Immature natural killer cell (primary cell): ENCODE measurements at places on chromosomes 3 and 15.

- H3K27ac ChIP-seq = no peak overlapping the region
- no peak overlapping the region for H3K4me3 ChIP-seq
- H3K27me3 ChIP-seq = peaks cover 4% of the 10 kb centered on the region
- H3K4me1 ChIP-seq = no peaks in the 10 kb centered on the region
Observed at GRCh38 chr3:64473466-64473865, 214.3 kb downstream of the ADAMTS9 start.

DNA sequence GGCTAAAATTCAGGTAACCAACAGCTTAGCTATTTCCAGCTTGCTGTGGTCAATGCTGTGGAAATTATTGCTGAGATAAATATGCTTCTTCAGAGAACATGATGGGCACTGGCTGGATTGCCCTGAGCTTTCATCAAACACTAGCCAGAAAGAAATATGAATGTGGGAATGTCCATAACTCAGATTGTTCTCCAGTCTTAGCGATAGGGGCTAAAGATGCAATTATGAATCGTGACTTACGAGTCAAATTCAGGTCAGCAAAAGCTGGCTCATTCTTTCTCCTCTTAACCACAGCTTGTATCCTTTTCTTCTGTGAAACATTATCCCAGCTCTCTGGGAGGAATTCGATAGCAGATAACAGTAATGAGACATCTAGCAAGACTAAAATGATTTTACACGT is 307.6 kb downstream of the RYR3 start:
- H3K27ac ChIP-seq = no peak overlapping the region
- no peaks in the 10 kb centered on the region for H3K36me3 ChIP-seq
- H3K27me3 ChIP-seq = peaks cover 5% of the 10 kb centered on the region
- no peaks in the 10 kb centered on the region for H3K4me1 ChIP-seq
- no peak overlapping the region for H3K4me3 ChIP-seq
- DNase-seq = no peak

DNA sequence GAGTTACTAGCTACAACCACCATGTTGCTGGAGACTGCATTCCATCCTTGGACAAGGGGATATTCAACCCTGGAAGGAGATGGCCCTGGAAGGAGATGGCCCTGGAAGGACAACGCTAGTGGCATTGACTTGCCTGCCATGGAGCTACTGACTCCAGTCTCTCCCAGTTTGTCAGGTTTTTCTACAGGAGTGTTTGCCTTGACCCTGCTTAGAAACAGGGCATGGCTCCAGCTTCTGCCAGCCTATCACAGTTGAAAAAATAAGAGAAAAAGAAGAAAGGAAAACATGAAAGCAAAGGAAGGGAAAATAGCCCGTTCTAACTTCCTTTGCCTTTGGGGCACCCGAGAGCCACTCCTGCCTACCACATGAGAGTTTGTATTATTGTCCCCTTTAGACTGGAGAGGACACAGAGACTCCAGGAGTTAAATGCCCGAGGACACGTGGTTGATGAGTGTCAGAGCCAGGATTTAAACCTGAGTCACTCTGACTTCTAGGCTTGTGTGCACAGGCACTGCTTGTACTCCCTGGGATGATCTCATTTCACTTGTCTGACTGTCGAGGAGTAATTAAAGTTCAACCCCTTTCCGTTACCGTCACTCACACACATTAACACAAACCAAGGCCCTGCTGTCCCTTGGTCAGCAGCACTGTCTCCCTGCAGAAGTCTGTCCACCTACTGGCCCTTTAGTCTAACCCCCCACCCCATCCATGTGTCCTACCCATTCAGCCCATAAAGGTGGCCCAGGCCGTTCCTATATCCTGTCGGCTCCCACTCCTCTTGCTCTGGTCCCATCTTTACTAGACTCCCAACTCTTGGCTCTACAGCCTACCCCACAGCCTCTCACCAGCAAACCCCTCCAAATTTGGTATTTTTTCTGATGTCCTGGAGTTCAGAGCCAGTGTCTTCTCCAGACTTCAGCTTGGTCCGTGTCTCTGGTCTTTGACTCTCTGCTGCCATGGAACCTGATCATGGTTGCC is 46.1 kb downstream of the C2CD4A start:
- no peak overlapping the region for H3K27ac ChIP-seq
- no peak overlapping the region for H3K4me3 ChIP-seq
- no peaks in the 10 kb centered on the region for H3K36me3 ChIP-seq
- no peaks in the 10 kb centered on the region for H3K4me1 ChIP-seq

DNA sequence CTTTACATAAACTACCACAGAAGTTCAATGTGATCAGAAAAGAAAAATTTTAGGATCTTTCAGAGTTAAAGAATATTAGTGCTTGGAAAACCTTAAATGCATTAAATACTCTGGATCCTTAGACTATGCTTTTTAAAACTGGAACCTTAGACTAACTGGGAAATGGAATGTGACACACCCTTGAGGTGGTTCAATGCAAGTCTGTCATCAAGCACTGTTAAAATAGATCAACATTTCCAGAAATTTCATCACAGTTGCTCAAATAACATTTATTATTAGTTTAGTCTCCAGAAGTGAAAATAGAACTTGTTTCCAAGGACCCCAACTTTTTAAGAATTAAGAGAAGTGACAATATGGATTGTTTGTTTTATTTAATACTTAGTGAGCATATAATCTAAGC is 71.8 kb downstream of the GAP43 start:
- H3K36me3 ChIP-seq = no peaks in the 10 kb centered on the region
- no peaks in the 10 kb centered on the region for H3K27me3 ChIP-seq
- no peaks in the 10 kb centered on the region for H3K4me1 ChIP-seq
- no peak for DNase-seq

DNA sequence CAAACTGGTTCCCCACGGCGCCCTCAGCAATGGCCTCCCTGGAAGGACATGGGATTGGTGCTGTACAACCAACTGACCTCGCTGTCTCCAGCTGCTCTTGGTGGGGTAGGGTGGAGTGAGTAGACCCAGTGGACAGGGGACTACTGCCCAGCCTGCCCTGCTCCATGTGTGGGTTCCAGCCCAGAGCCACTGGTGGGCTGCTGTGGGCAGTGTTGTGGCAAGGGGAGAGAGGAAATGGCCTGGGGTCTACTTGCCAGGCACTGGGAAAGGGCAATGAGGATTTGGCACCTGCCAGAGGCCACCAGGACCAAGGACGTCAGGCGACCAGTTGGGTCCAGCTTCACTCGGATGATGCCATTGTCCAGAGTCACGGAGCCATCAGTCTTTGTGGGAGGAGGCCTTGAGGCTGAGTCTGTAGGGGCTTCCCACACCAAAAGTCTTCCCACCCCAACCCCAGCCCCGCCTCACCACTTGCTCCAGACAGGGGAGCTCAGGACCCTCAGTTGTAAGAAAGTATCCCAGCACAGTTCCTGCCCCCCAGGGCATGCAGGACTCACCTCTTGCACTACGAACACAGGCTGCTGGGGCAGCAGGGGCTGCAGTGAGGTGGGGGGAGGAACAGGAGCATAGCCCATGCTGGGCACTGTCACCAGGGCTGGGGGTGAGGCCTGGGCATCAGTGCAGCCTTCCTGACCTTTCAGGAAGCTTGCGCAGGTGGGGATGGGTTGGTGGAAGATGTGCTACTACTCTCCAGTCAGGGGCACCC is 9.5 kb downstream of the MAN2C1 start:
- H3K4me3 ChIP-seq = no peak overlapping the region
- no peak for DNase-seq
- H3K36me3 ChIP-seq = peaks cover 19% of the 10 kb centered on the region
- H3K27me3 ChIP-seq = peaks cover 2% of the 10 kb centered on the region
- peak overlapping the region; percentile 42 for H3K27ac ChIP-seq

DNA sequence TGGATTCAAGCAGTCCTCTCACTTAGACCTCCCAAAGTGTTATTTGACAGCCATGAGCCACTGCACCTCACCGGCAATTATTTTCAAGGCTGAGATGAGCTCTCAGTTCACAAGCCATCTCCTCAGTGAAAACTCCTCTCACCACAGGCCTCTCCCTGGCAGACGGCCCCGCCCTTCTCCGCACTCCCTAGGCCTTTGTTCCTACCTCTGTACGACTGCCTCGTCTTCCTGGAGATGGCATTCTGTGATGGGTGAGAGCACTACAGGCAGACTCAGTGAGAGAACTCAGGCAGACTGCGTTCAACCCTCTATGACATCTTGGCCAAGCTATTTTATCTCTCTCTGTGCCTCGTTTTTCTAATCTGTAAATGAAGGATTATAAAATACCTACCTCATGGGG is 67.0 kb upstream of the TPM1 start:
- no peak for DNase-seq
- no peak overlapping the region for H3K4me3 ChIP-seq
- H3K27ac ChIP-seq = no peak overlapping the region
- H3K4me1 ChIP-seq = no peaks in the 10 kb centered on the region

DNA sequence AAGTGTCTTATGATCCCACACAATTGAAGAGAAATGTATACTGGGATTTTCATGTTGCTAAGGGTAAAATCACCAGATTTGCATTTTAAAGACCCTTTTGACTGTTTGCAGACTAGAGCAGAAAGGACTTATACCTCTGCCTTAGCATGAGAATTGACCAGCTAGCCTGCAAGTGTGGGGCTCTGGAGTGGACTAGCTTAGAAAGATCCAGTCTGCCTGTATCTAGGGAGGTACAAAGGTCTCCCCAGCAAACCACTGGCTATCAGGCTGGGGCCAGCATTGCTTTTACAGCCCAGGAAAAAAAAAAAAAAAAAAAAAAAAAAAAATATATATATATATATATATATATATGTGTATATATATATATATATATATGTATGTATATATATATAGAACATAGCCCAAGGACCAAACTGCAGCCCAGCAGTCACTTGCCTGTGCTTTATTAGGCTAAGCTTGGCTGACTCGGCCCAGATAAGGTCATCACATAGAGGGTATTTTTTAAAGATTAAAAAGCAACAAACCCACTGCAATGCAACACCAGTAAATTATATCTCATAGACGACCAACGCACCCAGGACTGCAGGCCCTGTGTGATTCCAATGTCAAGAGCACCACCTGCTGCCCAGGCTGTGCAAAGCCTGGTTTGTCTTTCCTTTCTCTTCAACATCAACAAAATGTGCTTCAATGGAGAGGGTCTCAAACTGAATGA is 63.7 kb downstream of the DCLK3 start:
- no peaks in the 10 kb centered on the region for H3K4me1 ChIP-seq
- peaks cover 2% of the 10 kb centered on the region for H3K27me3 ChIP-seq
- no peak overlapping the region for H3K4me3 ChIP-seq

- H3K4me3 ChIP-seq = peak overlapping the region; percentile 47
- H3K36me3 ChIP-seq = no peaks in the 10 kb centered on the region
- peaks cover 71% of the 10 kb centered on the region for H3K4me1 ChIP-seq
Observed at GRCh38 chr3:53170325-53171063, 9.5 kb downstream of the PRKCD start.

GRCh38 chr15:67955252-67955651 is 98.9 kb upstream of the PIAS1 start:
- no peak overlapping the region for H3K4me3 ChIP-seq
- H3K4me1 ChIP-seq = no peaks in the 10 kb centered on the region
- no peaks in the 10 kb centered on the region for H3K36me3 ChIP-seq
- H3K27me3 ChIP-seq = peaks cover 5% of the 10 kb centered on the region
- H3K27ac ChIP-seq = no peak overlapping the region

- no peaks in the 10 kb centered on the region for H3K36me3 ChIP-seq
- no peak overlapping the region for H3K4me3 ChIP-seq
- no peak overlapping the region for H3K27ac ChIP-seq
Observed at GRCh38 chr15:71782422-71783165, 27.8 kb upstream of the NR2E3 start.

DNA sequence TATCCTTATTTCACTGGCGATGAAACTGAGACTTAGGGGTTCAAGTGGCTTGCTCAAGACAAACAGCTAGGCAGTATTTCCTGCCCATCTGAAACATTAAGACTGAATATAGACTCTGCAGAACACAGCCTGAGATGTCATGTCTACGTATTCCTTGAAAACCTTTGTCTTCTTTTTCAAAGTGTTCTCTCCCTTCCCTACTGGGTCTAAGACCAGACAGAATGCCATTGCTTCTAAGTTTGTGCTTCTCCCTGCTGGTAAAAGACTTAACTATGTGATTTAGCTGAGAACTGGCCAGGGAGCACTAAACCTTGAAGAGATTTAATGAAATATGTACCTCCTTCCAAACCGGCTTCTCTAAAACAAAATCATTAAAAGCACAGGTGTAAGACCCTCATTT is 9.9 kb downstream of the BCL6 start:
- peaks cover 18% of the 10 kb centered on the region for H3K27me3 ChIP-seq
- no peak overlapping the region for H3K27ac ChIP-seq

DNA sequence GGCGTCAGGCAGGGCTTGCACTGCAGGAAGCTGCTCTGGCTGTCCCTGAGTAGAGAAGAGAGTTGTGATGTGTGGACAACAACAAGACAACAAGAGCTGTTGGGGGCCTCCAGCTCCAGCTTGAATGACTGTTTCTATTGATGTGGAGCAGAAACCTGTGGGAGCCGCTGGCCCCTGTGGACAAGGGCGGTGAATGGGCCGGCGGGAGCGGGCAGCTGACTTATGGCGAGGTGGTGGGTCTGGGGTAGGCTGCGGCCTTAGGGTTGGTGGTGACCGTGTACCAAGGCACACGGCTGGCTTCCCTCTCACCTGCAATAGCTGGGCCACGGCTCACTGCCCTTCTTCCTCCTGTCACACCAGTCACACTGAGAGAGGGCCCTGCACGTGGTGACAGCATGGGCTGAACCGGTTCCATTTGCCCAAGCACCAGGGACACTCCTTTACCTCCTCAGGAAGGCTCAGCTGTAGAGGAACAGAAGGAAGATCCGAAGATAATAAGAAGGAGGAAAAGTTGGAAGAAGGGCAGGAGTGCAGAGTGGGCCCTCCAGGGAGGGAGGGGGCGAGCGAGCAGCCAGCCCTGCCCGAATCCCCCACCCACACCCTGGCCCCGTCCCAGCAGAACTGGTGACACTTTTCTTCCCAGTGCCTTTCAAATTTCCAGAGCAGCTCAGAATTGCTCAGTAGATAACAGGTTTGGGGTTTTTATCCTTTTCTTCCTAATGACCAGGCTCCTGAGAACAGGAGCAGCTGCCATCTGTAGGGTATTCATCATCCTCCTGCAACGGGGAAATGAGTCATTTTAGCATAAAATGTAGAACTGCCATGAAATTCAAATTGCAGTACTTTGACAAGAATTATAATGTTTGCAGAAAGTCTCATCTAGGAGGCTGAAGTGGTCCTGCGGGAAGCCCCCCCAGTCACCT is 136.9 kb downstream of the TJP1 start:
- H3K4me1 ChIP-seq = no peaks in the 10 kb centered on the region
- no peak for DNase-seq
- H3K27ac ChIP-seq = no peak overlapping the region
- H3K27me3 ChIP-seq = peaks cover 1% of the 10 kb centered on the region
- H3K4me3 ChIP-seq = no peak overlapping the region

DNA sequence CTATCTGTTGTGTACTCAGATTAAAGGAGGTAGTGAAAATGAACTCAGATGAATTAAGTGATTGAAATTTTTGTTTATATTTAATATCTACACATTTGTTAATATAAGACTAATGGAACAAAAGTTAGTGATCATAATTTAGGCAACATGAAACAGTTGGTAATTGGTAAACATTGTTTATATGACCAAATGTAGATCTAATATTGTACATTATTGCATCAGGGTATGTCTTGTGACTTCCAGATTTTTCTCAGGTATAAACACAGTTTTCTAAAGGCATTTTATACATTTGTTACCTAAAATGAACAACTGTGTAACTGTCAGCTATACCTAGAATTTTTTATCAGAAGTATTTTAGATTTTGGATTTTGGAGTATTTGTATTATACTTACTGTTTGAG is 14.8 kb downstream of the GMPS start:
- no peak for DNase-seq
- no peak overlapping the region for H3K4me3 ChIP-seq
- H3K27me3 ChIP-seq = no peaks in the 10 kb centered on the region
- H3K27ac ChIP-seq = no peak overlapping the region
- H3K36me3 ChIP-seq = no peaks in the 10 kb centered on the region
- peaks cover 44% of the 10 kb centered on the region for H3K4me1 ChIP-seq
